GM04504 (cell line): ENCODE measurements at places on chromosomes 12 and 14.

DNA sequence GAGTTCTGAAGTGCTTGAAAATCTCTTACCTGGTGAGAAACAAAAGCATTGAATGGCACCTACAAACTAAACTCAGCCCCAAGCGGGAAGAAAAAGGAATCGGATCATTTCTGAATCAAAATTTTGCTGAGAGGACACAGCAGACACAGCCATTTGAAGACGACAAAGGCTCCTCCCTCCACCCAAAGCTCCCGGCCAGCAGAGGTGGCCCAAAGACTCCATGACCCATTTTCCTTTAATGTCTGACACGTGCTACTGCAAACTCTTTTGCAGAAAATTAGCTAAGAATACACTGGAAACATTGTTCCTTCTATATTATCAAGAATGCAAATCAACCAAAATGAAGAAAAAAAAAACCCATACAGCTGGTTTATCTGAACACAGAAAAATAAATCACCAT, 85.9 kb upstream of the FOXN3 start:
- no peak for DNase-seq

- DNase-seq = no peak
Observed at GRCh38 chr12:8779862-8780261, 42.6 kb upstream of the A2ML1 start.

- DNase-seq = no peak
Observed at GRCh38 chr12:4322726-4323125, 1.7 kb downstream of the TIGAR start.

DNA sequence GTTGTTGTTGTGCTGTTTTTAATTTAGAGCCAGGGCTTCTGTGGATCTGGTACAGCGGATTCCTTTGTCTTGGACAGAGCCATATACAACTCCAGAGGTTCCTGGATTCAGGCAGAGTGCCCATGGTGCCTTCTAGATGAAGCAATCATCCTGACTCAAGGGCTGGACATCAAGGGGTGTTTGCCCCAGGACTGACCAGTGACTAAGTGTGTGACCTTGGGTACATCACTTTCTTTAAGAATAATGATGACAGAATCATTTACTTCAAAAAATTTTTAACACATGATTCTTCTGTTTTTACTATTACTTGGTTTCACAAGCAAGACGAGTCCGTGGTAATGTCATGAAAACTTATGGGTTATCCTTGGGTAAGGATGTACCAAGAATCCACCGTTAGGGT, 397.3 kb downstream of the ZFP36L1 start:
- peak; percentile 71 for DNase-seq

DNA sequence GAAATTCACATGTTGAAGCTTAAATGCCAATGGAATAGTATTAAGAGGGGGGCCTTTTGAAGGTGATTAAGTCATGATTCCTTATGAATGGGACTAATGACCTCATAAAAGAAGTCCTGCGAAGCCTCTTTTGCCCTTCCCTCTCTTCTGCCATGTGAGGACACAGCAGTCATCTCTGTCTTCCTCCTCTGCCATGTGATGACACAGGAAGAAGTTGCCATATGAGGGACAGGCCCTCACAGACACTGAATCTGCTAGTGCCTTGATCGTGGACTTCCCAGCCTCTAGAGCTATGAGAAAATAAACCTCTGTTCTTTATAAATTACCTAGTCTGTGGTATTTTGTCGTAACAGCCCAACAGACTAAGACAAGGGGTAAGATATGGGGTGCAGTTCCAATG, 100.7 kb downstream of the VCPKMT start:
- DNase-seq = no peak

DNA sequence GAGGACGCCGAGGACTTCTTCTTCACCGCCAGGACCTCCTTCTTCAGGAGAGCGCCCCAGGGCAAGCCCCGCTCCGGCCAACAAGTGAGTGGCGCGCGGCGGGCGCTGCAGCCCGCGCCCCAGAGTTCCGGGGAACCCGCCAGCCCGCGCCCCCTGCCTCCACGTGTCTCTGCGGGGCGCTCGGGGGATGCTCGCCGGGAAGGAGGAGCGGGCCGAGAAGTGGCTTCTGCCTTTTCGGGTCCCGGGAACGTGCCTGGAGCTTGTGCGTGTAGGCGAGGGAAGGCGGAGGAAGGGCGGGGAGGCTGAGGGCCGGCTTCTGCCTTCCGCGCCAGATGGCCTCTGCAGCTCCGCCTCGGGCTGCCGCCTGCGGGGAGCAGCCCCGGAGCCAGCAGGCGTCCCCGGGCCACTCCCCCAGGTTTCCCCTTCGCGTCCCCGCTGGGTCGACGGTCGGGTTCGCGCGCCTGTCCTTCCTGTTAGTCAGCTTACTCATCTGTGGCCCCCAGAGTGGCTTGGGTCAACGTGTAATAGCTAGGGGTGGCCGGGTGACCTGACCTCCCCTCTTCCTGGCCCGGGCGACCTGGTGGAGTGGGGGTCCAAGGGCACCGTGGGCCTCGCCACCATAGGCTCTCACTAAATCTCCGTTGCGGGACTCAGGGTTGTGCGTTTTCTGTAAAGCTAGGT, 505 bp downstream of the RASSF3 start:
- DNase-seq = no peak

DNA sequence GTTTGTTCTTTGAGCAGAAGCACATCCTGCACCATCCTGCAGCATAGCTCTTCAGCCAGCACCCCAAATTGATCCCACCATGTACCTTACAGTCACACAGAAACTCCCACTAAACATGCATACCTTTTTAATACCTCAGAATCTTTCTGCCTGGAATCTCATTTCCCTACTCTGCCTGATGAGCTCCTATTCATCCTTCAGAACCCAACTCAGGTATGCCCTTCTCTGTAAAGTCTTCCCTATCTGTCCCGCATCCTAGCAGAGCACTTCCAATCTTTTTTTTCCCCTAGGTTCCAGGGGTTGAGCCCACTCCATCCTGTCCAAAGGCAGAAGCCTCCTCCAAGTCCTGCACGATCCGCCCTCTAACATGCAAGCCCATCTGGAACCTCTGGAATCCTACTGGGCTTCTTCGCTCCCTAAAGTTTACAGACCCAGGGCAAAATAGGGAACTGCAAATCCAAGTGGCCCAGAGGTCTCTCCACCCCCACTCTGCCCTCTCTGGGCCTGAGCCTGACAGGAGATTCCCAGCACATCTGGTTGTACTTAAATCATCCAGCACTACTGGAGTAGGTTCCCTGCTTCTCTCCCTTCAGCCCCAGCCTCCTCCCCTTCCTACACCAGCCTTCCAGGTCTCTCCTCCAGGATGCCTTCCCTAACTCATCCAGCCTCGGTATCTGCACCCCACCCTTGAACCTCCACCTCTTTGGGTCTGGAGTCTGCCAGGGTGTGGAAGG, 4.1 kb upstream of the FIGNL2 start:
- peak; percentile 20 for DNase-seq

- no peak for DNase-seq
Observed at GRCh38 chr14:67436006-67436866, 24.3 kb upstream of the PLEK2 start.

DNA sequence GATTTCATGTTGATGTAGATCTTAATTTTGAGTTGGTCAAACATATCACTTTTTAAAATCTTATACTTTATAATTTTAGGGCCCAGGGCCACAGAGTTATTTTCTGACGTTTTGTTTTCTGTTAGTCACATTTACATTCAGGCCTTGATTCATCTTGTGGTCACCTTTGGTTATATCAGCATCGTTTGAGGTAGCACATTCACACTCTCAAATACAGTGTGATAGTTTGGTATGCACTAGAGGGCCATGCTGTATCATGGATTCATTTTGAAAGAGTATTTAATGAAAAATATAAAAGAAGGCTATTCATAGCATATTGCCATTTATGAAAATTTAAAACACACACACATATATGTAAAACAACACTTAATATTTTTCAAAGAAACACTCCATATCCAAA, 274.6 kb downstream of the RAD51B start:
- DNase-seq = no peak

DNA sequence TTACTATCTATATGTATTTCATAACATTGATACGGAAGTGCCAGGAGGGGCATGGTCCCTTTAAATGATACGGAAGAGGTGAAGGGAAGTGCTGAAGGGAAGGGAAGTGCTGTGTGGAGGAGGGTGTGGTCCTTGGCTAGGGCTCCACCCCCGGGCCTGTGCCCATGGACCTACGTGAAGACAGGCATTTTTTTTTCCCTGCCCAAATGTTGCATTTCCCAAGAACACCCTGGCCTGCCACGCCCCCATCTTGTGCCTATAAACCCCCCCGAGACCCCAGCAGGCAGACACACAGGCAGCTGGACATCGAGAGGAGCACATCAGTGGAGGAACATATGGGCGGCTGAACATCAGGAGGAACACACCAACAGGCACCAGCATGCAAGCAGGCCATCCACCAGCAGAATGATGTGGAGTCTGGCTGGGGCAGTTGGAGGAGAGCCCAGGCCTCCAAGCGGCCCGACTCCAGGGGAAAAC, 134.1 kb downstream of the SLC41A2 start:
- DNase-seq = no peak

- DNase-seq = no peak
Observed at GRCh38 chr12:23550753-23551152, 398.7 kb downstream of the SOX5 start.

DNA sequence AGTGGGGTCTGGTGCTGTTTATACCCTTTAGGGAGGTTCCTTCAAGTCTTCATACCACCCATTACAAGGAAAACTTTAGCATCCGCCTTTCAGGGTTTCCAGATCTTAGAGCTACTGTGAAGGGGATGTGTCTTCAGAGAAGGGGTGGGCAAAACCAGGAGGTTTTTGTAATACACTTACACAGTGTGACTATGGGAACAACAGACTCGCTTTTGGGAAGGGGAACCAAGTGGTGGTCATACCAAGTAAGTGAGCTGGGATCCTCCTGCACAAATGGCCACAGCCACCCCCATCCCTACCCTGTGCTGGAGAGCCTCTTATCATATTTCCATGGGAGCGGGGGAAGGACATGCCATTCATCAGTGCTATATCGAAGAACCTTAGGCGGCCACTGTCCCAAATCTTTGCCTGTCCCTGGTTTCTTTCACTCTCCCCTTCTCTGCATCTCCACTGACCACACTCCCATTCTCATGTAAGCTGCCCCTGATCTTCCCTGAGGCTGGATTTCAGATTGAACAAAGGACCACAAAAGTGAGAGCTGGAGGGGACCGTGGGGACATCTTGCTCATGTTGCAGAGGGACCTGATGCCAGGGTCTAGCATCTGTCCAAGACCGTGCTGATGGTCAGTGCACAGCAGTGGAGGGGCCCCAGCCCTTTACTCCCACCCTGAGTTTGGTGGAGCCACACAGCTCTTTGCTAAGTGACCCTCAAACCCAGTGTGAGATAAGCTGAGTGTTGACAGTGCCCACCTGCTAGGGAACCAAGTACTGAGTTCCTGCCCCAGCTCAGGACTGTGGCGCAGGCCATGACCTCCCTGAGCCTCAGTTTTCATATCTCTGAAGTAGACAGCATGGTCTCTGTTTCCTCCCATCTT, 51.4 kb downstream of the DAD1 start:
- DNase-seq = no peak

DNA sequence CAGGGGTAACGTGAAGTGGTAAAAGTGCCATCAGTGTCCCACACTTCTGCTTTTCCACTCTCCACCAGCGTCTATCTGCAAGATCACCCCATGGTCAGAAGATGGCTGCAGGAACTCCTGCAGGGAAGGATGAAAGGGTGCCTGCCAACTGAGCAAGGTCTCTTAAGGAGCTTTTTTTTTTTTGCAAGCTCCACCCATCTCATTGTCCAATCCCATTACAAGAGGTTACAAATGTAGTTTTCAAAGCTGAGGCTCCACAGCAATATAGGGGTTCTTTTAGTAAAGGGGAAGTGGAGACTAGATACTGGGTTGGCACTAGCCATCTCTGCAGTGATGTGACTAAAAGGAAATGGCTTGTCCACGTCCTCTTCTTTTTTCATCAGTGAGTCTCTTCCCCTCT, 5.9 kb upstream of the BHLHE41 start:
- DNase-seq = no peak

DNA sequence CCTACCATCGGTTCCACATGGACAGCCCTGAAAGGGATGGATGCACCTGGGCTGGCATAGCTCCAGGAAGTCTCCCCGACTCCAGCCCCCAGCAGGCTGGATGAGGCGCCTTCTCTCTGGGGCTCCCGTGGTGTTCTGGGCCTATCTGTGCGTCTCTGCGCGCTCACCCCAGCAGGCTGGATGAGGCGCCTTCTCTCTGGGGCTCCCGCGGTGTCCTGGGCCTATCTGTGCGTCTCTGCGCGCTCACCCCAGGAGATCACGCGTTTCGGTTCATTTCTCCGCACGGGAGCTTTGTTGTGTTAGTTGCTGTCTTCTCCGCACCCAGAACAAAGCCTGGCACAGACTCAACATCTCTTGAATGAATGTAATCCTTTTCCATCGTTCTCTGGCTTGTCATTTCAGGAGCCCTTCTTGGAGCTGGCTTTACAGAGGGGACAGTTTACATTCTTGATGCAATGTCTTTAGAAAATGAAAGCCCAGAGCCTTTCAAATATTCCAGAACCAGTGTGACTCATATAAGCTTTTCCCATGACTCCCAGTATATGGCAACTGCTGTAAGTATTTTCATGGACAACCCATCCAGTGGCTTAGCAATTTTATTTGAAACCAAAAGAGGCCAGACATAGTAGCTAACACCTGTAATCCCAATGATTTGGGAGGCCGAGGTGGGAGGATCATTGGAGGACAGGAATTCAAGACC, 40.3 kb downstream of the CFAP251 start:
- DNase-seq = no peak

DNA sequence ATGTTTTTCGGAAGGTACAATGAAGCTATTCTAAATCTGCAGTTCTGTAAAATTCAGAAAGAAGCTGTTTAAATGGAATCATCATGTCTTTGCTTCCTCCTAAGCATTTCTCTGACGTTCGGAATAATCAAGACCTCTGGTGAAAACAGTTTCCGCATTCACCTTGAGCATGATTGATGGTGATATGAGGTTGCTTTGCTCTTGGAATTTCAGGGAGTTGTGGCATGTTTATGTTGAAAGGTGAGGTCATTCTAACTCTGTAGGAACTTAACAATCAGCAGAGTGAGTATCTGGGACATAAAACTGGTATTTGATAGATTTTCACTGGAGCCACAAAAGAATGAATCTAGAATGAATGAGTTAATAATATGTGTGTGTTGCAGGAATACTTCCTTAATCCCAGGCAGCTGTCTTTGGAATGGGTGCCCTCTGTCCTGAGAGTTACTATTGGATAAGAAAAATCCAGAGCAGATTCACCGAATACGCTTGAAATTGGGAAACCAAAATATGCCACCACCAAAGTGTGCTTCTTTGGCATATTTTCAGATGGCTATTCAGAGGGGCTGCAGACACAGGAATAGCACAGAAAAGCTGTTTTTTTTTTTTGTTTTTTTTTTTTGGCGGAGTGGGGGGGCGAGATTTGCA, 599.1 kb downstream of the CCER1 start:
- DNase-seq = no peak

GRCh38 chr12:89946518-89947135, 238.0 kb upstream of the ATP2B1 start:
- no peak for DNase-seq

DNA sequence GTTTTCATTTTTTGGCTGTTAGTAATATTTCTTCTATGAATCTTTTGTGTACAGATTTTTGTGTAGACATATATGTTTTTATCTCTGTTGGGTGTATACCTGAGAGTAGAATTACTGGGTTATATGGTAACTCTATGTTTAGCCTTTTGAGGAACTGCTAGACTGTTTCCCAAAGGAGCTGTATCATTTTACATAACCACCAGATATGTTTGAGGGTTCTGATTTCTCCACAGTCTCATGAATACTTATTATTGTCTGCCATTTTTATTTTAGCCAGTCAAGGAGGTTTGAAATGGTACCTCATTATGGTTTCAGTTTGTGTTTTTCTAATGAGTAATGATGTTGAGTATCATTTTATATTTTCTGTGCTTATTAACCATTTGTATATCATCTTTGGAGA, 1.9 kb downstream of the PCNX4 start:
- no peak for DNase-seq
